ENCODE measurements at places on chromosomes 3 and 15. TPM values are rescaled to one million over a fixed set of nuclear protein-coding genes. Genes with fewer than 3 reads are reported as not detected.
A peak's percentile ranks its signal among the peaks of the same experiment; 100 is the strongest.

DNA sequence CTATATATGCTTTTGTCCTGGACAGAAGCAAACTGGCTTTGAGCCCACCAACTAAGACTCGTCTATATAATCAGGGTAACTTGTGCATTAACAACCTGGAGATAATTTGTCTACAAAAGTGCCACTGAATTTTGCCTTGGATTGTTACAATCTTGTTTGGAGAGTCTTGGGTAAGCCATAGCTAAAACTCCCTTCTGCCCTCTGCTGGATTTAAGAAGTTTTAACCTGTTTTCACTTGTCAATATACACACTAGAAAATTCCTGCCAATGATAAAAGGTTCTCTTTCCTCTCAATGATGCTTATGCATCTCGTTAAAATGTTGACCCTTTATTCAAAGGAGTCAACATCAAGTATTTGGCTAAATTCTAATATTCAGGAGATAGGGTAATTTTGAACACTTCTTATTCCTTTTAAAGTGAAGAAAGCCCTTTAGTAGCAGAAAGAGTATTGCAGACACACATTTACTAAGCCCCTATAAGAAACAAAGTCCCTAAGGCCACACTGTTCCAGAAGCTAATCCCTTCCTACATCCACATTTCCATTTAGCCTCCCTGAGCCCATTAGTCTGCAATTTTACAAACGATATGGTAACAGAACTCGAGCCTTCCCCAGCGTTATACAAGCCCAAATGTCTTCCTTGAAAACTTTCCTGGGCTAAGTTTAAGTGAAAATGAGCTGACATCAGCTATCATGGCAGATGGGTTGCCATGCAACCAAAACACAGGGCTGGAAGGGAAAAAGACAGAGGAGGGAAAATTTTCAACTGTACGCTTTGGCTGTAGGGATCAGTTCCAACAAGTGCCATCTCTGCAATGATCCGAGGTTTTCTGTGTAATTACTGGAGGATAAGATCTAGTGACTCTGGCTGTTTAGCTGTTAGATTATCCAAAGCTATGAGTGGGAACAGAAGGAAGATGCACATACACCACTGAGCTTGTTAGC, 75.9 kb upstream of the FGF12 start:
- peak; percentile 27 for DNase-seq

GOLGA6L10 gene
- 0.54 TPM for total RNA-seq

- no peak for DNase-seq
Observed at GRCh38 chr3:29805757-29806156, 524.9 kb downstream of the RBMS3 start.

RETNLB gene
- not detected for total RNA-seq

- no peak for DNase-seq
Observed at GRCh38 chr3:127753898-127754410, 68.4 kb downstream of the MGLL start.

CHRM5 gene
- under 0.01 TPM for total RNA-seq

- no peak for DNase-seq
Observed at GRCh38 chr3:118165413-118165812, 869.2 kb downstream of the IGSF11 start.

GRCh38 chr3:152447511-152447910, 178.8 kb downstream of the MBNL1 start:
- no peak for DNase-seq

DNA sequence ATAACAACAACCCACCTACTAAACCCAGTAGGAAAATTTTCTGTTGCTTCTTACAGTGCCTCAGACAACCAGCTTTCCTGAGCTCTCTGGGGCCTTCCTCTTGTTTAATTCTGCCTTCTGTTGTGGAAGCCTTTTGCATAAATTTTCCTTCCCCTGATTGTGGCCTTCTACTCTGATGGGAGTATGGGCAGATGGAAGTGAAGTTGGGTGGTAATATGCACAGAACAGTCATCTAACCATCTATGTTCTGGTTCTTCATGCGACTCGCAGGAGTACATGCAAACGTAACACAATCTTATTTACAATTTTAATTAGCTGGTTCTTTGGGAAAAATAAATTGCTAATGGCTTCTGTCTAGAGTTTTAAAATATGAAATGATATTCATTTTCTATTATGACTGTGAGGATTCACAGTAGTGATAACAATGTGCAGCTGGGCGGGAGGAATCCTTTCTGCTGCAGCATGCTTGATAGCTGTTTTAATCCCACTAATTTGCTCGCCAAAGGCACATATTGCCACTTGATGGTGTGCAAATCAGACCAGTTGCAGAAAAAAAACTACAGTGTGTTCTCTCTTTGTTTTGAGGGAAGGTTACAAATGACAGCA, 311.5 kb upstream of the ROPN1 start:
- DNase-seq: no peak

DNA sequence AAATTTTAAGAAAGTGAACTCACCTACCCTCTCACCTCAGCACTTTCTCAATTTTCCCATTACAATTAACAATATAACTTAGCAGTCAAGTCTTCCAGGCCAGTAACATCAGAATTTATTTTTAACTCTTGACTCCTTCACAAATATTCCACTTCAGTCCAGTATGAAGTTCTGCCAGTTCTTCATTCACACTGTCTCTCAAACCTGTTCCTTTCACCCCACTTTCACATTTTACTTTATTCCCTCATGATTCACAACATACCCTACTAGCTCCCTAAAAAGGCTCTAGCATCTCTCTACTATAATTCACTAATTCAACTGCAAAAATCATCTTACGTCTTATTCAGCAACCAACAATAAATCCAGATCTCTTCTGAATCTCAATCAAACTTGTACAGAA, 3.8 kb downstream of the GSK3B start:
- no peak for DNase-seq

DNA sequence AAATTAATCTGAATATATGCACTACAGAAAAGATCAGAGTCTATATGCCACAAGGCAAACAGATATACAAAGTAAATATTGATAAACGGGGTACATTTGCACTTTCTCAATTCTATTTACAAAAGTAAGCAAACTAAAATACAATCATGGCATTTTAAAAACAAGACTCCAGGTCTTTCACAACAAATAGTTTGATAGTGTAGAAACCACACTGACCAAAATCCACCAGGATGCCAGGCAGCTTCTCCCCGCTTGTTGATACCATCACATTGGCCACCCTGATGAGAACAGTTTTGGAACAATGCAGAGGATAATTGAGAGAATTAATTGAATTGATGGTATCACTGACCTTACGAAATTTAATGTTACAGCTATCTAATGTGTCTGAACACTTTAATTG, 190.6 kb upstream of the TMCO5A start:
- DNase-seq: no peak

GABRR3 gene
- not detected for total RNA-seq

NPAP1 gene
- total RNA-seq: under 0.01 TPM

FETUB gene
- total RNA-seq: not detected

Measured in hematopoietic multipotent progenitor cell (in vitro differentiated cells).